IMR-90 (cell line): ENCODE measurements at places on chromosomes 12 and 14. TPM values are rescaled to one million over a fixed set of nuclear protein-coding genes. Genes with fewer than 3 reads are reported as not detected.
A peak's percentile ranks its signal among the peaks of the same experiment; 100 is the strongest.

The SYT1 gene
- total RNA-seq: 3.0 and 4.2 TPM in 2 replicates

The BHLHE41 gene
- total RNA-seq: 0.72 and 1.1 TPM in 2 replicates

The AQP6 gene
- not detected in 2 replicates for total RNA-seq

- DNase-seq: no peak
Observed at GRCh38 chr14:75439989-75440388, 12.2 kb downstream of the JDP2 start.

- no peak for DNase-seq
Observed at GRCh38 chr12:26358651-26359050, 163.3 kb downstream of the SSPN start.

DNA sequence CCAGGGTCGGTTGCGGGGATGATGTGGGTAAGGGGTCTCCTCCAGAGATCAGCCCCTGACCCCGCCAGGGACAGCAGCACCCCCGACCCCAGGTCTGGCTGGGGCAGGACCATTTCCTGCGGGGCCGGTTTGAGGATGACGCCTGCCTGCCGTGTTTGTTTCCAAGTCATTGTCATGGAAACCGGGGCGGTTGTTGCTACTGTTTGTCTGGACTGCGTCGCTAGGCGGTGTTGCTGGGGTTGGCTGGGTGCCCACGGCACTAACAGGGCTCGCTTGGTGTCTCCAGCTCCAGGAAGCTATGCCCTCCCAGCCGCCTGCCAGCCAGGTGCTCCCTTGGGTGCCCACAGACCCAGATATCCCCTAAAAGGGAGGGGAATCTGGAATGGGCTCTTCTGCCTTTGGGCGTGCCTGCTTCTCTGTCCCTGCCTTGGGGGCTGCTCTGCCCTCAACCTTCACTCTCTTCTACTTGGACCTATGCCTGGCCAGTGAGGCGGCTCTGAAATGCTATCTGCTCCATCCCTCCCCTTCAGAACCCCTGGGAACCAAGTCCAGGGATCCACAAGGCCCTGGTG is 4.7 kb upstream of the CRIP1 start:
- peak; percentile 95 for DNase-seq

DNA sequence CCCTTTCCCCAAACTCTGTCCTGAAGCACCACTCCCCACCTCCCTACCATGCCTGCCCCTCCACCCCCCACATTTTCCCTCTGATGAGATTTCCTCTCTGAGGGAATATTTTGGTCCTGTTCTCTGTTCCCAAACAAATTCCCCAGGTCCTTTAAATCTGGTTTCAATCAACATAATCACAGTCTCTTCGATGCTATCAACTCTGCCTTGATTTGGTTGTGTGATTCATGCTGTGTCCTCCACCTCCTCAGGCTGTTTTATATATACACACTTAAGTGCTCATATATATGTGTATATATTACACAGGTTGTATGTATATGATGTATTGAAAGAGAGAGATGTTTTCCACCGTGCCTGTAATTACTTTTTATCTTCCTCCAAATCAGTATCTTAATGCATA is 36.0 kb downstream of the NTF3 start:
- DNase-seq: peak; percentile 73

DNA sequence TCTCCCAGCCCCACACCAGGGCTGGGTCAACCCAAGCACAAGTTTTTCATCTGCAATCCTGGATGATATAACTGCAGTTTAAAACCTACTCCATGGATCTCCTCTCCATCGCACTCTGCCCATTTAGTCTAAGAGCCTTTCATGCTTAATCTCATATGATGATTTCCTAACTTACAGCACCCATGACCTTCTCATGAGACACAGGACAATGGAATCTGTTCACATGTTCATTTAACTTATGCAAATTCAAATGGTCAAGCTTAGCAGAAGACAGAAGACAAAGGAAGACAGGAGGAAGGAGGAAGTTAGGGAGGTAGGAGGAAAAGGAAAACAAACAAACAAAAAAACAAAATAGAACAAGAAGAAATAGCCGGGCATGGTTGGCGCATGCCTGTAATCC is 64.6 kb upstream of the PNMA1 start:
- DNase-seq: no peak

- DNase-seq: peak; percentile 83
Observed at GRCh38 chr12:19223695-19224094, 94.2 kb downstream of the PLEKHA5 start.

- peak; percentile 93 for DNase-seq
Observed at GRCh38 chr14:51283402-51284085, 43.5 kb downstream of the TMX1 start.

DNA sequence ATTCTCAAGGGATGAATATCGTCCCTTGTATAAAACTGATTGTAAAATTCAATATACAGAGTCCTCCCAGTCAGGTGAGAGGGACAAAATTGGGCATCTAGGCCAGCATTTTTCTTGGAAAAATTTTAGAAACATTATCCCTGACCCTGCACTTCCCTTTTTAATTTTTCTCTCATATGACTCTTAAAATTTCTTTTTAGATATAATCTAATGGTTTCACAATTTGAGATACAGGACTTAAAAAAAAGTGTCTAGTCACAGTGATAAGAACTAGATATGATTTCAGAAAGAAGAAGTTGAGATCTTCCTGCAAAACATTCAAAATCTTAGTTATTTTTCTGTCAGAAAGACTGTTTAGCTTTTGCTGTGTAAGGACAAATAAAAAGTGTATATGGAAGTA is 270.8 kb upstream of the PPFIA2 start:
- DNase-seq: no peak

DNA sequence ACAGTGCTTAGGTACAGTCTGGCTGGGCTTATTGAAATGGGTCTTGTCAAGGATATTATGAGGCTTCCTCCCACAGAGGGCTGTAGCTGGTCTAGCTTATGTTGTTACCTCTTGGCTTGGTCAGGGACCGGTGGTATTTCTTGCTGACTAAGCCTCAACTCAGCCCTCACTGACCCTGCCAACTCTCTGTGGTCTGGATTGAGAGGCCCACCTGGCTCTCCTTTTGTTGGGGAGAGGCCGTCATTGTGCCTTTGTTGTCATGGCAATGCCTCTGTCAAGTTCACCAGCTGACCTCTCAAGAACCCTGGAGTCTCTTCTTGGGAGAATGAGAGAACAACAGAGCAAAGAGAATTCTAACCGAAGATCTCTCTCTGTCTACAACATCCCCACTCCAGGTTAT is 245.6 kb upstream of the NPAS3 start:
- DNase-seq: peak; percentile 35
